ENCODE measurements at places on chromosomes 2 and 18.

- no peak for DNase-seq
Measured at GRCh38 chr2:140454717-140455116, 1674.5 kb upstream of the NXPH2 start.

DNA sequence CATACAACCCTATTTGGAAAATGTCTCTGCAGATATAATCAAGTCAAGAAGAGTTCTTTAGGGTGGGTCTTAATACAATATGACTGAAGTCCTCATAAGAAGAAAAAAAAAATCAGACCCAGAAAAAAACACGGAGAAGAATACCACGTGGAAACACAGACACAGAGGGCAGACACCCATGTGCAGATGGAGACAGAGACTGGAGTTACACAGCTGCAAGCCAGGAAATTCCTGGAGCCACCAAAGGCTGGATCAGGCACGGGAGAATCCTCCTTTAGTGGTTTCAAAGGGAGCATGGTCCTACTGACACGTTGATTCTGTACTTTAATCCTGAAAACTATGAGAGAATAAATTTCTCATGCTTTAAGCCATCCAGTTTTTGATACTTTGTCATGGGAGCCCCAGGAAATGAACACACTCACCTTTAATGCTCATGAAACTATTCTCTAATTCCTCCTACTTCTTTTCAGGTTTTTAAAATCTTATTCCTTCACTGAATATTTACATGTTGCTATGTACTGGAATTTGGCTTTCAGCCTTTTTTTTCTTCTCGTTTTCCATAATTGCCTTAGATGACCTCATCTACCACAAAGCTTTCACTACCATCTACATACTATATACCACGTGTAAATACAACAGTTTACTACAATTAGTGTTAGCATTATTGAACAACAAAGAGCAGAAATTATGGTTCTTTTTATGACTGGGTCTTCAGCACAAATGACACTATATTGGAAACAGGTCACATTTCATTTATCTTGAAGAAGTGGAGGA is 529.1 kb downstream of the IRS1 start:
- no peak for DNase-seq

DNA sequence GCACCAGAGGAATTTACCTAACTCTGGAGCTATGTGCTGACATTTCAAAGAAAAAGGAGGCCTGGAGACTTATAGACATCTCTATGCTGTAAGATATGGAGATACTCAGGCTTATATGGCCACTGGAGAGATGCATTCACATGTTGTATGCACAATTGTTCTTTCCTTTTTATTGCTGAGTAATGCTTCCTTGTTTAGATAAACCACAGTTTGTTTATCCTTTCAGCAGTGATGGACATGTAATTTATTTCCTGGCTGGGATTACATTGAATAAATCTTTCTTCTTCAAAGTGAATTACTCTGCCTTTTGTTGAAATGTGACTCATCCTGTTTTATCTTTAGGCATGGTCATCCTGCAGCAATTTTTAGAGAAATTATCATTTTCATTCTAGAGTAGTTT is 716.7 kb upstream of the GCFC2 start:
- no peak for DNase-seq

- no peak for DNase-seq
Measured at GRCh38 chr18:63578357-63578958, 8.7 kb upstream of the SERPINB13 start.

DNA sequence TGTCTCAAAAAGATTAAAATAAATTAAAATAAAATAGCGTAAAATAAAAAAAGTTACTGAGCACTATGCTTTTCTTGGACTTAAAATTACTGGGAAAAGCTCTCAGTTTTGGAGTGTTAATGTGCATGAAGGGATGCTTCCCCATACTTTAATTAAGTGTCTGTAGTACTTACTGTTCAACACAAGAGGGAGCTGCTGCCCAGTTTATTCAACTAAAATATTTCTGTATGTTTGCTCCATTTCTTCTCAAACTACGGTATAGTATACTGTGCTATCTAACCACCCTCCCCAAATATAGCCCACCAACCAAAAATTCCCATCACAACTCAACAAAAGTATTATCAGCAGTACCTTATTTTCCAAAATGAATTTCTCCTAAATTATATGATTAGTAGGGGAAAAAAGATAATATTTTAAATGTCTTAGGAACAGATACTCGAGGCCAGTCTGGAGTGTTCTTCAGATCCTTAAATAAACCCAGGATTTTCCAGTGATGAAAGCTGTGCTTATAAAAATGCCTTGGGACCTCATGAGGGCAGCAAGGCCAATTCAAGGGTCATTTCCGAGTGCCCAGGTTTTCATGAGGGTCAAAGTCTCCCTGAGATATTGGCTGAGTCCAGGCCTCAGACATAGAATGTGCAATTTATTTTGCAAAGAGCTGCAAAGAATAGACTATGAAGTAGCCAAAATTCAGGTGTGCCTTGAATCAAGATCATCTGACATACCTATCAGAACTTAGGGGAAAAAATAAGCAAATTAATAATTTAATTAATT is 64.1 kb downstream of the CHRNA1 start:
- DNase-seq, result no peak

DNA sequence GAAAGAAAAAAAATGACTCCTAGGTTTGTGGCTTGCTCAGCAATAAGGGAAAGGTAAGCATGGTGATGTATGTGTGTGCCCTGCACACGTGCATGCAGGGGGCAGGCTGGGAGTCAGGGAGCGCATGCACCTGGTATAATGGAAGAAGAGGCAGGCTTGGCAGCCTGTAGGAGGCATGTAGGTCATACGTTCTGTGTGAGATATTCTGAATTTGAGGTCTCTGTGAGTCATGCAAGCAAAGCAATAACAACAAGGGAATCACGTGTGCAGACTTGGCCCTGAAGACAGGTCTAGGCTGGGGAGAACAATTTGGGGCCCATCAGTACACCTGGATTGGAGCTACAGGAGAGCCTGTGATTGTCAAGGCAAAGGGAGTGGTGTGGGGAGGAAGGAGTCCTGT is 94.5 kb upstream of the TTC39C start:
- no peak for DNase-seq

DNA sequence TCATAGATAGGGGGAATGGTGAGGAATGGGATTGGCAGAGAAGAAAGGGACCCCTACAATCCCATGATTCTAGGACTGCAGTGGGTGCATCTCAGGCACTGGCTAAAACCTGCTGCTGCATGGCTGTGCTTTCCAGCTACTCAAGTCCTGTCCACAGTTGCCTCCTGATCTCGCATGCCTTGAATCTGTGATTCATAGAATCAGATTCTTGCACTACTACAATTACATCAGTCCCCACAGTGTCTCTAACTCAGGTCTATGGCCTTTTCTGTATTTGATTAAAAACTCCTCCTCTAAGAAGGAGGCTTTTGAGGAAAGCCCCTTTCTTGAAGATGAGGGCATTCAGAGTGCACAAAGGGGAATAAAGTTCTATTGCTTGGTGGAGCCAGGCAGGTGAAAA is 117.4 kb downstream of the LRATD1 start:
- DNase-seq, result no peak

DNA sequence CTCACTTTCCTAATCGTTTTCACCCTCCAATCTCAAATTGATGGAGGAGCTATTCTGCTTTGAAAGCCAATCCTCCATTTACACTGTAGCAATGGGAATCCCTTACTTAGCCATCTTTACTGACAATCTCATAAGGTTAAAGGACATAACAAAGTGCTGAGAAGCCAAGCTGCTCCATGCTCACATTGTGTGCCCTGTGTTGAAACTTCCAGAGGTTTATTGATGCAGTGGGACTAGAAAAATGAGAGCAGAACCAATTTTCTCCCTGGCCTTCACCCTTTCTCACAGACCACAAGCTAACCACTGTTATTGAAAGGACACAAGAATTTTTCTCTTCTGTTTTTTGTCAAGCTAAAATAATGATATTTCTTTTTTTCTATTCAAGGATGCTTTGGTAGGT is 63.8 kb downstream of the CSRNP3 start:
- DNase-seq, result no peak

GRCh38 chr2:235382601-235383000 is 111.2 kb upstream of the AGAP1 start:
- no peak for DNase-seq

GRCh38 chr18:79624356-79625170 is 55.0 kb upstream of the CTDP1 start:
- no peak for DNase-seq

GRCh38 chr18:43875511-43875910 is 598.2 kb upstream of the SYT4 start:
- no peak for DNase-seq

DNA sequence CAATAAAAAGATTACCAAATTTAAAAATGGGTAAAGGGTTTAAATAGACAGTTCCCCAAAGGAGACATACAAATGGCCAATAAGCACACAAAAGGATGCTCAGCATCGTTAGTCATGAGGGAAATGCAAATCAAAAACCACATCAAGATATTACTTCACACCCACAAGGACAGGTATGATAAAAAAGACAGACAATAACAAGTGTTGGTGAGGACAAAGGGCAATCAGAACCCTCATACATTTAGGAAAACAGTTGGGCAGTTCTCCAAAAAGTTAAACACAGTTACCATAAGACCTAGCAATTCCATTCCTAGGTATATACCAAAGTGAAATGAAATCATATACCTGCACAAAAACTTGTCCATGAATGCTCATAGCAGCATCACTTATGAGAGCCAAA is 14.5 kb downstream of the CREG2 start:
- DNase-seq, result no peak

DNA sequence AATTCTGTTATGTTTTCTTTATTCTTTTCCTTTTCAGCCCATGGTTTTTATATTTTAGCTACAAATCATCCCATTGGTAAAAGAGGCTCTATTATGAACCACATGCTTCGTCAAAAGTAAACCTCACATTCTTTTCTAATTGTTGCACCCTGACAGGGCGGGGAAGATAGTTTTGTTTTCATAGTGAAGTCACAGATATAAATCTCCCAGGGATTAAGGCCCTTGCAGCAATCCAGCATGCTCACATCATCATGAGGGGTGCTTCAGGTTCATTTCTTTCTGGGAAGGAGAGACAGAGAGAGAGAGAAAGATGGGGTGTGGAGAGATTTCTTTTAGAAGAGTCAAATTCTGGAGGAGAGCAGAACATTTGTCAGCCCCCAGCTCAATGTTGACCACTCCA is 124.5 kb upstream of the CDC42EP3 start:
- DNase-seq, result no peak

DNA sequence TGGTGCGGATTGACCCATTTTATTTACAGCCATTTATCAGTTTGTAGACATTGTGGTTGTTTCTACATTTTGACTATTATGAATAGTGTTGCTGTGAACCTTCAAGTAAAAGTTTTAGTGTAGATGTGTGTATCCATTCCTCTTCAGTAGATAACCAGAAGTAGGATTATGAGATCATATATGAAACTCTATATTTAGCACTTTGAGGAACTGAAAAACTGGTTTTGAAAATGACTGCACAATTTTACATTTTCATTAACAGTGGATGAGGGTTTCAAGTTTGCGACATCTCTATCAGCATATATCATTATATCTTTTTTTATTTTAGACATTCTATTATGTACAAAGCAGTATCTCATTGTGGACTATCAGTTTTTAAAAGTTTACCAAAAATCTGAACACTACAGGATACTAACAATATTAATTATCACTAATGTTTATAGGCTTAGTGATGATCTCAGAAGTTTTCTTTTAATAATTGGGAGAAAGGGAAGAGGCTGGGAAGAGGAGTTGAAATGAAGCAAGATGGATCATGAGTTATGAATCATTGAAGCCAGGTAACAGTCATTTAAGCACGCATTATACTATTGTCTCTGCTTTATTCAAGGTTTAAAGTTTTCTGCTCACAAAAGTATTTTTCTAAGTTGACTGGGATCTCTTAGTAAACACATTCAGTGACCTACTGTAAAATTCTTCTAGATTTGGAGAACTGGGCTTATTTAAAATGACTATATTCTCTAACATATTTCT is 329.0 kb upstream of the LRATD1 start:
- DNase-seq, result no peak

DNA sequence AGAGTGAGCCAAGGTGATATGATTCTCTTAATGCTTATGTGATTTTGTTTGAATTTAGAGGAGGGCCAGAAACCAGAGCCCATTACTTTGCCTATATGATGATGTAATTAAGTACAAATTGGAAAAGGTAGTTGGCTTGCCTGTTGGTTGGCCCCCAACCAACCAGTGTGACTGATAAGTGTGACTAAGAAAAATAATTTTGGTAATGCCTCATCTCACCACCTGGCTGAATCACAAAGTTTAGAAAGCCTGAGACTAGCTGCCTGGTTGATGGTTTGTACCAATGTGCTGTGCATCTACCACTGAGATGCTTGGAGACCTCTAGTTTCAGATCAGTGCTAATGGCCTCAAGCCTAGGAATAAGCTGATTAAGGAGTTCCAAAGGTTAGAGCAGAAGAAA is 338.7 kb downstream of the CDH2 start:
- DNase-seq, result no peak

DNA sequence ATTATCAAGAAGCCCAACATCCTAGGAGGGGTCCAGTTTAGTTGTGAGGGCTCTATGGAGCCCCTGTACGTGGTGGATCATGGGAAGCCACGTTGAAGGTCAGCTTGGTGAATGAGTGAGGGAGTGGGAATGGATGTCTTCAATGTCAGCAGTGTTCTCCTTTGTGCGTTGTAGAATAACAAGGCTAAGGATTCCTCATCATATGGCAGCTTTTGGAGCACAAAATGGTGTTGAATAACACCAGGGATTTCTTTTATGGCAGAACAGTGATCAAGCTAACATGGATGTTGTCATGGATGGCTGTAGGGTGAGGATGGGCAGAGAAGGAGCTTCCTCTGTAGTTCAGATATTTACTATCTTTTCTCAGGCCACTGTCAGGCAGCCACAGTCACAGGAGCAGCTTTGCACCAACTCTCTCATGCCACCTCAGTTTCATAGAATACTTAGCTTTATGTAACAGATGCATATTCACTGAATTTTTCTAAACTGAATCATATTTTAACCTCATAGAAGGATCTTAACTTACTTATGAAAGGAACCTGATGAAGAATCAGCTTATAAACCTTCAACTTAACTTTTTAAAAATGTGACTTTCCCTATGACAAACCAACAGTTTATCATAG is 284.5 kb upstream of the EPAS1 start:
- no peak for DNase-seq

GRCh38 chr2:41722668-41723369 is 325.0 kb upstream of the PKDCC start:
- peak; percentile 6 for DNase-seq

DNA sequence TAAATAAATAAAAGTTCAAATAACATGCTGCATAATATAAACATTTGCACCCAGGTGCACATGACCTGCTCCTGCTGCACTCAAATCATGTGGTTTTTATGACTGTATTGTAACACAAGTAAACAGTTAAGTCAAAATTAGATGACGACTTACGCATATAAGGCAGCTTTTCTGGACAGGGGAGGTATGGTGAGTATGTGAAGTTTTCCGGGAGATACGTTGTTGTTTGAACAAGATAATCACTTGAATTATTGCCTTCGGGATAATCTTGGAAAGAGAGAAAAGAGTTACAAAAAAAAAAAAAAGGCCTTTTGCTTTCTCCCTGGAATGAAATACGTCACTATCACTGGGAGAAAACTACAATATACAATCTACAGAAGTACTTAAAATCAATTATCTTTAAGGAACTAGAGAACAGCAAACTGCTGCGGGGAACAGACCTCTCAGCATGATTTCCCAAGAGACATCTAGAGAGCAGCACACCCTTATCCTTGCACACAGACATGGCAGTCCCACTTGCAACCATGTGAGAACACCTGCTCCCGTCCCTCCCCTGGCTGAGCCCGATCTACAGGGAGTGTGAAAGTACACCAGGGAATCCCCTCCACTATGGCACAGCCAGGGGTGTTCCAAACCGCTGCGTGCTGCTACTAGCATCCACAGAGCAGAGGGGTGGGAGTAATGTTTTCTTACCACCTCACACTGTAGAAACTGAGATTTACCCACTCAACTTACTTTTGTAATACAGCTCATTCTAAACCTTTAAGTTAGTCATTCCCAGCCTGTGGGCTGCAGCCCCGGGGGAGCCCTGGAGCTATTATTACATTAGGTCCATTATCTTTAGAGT is 26.3 kb downstream of the B4GALT6 start:
- DNase-seq, result peak; percentile 84
